Esophagus squamous epithelium (tissue), 5 donors: ENCODE measurements at places on chromosomes 3 and 15.

DNA sequence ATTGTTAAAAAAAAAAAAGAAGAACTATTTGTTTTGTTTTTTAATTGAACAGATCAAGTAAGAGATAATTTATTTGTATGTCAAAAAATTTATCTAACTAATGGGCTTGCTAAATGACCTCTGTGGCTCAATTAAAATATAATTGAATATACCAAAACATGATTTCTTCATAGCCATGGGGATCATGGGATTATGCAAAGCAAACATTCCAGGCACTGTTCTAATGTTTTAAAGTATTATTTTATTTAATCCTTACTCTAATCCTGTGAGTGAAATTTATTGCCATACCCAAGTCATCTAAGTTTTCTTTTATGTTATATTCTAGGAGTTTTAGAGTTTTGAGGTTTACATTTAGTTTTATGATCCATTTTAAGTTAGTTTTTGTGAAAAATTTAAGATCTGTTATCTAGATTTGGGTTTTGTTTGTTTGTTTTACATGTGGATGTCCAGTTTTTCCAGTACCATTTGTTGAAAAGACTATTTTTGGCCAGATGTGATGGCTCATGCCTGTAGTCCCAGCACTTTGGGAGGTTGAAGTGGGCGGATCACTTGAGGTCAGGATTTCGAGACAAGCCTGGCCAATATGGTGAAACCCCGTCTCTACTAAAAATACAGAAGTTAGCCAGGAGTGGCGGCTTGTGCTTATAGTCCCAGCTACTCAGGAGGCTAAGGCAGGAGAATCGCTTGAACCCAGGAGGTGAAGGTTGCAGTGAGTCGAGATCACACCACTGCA is 52.3 kb upstream of the CNOT10 start:
- no peak for DNase-seq
- H3K27ac ChIP-seq: peak overlapping the region; percentile 18

- DNase-seq: no peak
- no peaks in the 10 kb centered on the region for H3K4me1 ChIP-seq
- no peak overlapping the region for H3K4me3 ChIP-seq
These were observed 34.6 kb downstream of the IGSF10 start for GRCh38 chr3:151426341-151426657.

GRCh38 chr15:96344060-96344705 is 13.7 kb downstream of the NR2F2 start:
- peaks cover 80% of the 10 kb centered on the region for H3K27me3 ChIP-seq
- no peak for DNase-seq
- peak overlapping the region; percentile 97 for H3K27ac ChIP-seq
- H3K4me1 ChIP-seq: no peaks in the 10 kb centered on the region
- peak overlapping the region; percentile 92 for H3K4me3 ChIP-seq

DNA sequence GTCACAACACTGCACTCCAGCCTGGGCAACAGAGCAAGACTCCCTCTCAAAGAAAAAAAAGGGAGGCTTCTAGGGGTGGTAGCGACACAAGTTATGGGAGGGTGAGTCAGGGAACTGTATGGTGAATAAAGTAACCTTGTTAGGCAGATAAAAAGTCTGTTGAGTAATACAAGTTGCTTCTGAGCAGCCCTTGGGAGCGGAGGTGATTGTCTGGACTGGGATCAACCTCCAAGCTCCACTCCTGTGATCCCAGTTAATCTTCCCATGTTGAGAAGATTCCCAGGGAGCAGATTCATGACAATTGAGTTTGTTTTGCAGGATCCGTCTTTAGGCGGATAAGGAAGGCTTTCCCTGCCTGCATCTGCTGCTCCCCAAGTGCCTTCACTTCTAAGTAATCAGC is 335.9 kb downstream of the THSD4 start:
- DNase-seq: no peak
- H3K36me3 ChIP-seq: no peaks in the 10 kb centered on the region
- H3K4me1 ChIP-seq: peaks cover 60% of the 10 kb centered on the region

DNA sequence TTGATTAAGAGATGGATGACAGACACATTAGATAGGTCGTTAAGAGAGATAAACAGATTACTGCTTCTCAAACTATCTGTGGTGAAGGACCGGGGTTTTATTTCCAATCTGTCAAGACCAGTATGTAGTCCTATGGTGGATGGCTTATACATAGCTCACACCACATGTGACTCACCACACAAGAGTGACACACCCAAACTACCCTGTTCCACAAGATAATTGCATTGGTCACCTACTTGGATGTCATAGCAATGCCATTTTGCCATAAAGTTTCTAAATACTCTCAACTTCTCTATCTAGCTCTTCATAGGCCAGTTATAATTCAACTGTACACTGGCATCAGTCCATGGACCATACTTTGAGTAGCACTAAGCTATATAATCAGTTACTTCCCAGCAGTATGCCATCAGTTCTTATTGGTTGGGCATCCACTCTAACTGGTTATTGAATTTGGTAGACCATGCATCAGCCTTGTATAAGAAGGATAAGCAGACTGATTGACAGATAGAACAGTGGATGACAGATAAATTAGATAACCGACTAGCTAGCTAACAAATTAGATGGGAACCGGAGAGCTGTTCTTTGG is 11.6 kb downstream of the WWTR1 start:
- H3K27ac ChIP-seq: no peak overlapping the region
- no peaks in the 10 kb centered on the region for H3K36me3 ChIP-seq
- no peaks in the 10 kb centered on the region for H3K27me3 ChIP-seq
- no peak overlapping the region for H3K4me3 ChIP-seq

- no peaks in the 10 kb centered on the region for H3K27me3 ChIP-seq
- peaks cover 25% of the 10 kb centered on the region for H3K36me3 ChIP-seq
- no peak overlapping the region for H3K4me3 ChIP-seq
- no peak overlapping the region for H3K27ac ChIP-seq
These were observed 148.3 kb downstream of the DNAJB8 start for GRCh38 chr3:128318275-128318941.
